ENCODE measurements at places on chromosomes 4 and X.

DNA sequence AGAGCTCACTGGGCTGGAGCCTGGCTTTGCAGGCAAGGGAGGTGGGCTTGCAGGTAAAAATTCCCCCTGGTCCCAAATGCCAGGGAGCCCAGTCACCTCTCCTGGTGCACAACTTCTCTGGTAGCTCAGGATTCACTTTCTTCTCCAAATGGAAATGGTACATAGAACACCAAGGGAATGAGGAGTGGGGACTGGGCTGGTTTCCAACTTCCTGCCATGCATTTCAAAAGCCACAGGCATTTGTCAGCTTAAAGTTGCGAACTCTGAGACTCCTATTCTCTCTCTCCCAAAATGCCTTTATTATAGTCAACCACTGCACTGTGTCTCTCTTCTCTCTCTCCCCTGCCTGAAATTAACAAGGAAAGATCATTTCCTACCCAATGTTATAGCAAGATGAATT lies 177.3 kb downstream of the GRIA3 start:
- DNase-seq: no peak

DNA sequence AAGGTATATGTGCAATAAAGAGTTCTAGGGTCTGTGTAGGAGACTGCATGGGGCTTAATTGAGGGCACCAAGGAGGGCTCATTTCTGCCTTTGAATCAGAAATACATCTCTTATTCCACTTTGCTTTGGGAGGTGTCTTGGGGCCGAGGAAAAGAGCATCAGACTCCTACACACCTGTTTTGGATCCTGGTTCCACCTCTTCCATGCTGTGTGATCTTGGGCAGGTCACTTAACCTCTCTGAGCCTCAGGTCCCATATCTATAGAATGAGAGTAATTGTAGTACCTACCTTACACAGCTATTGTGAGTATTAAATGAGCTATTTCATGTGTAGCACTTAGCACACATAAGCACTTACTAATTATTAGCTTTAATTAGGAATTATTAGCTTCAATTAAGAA lies 100.6 kb downstream of the RTL5 start:
- DNase-seq: no peak

DNA sequence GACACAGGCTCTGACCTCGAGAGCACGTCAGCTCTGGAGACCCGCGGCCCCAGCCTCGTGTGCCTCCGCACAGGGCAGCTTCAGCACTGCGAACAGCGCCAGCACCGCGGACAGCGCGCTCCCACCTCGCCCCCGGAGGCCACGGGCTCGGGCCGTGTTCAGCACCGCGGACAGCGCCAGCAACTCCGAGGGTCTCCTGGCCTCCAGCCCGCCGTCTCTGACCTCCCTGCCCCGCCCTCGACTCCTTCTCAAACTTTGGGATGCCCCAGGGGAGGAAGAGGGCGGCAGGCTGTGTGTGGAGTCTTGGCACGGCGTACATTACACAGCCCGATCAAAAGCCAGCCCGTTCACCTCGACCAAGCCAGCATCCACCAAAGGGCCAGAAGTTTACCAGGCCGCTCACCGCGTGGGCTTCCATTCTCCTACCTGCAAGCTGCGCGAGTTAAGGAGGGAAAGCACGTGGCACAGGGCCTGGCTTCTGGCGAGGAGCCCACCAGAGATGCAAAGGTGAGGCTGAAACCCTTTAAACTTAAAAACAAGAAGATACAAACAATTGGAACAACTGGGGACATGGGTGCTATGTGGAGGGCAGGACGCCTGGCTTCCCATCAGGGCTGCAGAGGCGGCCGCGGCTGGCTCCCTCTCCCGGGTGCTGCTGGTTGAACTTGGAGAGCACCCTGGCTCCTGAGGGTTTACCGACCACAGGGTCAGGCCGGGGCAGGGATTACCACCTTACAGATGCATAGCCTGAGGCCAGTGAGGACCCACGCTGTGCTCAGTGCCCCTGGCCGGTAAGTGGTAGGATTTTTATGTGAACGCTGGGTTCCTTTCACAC lies 4.5 kb upstream of the NKX1-1 start:
- DNase-seq: no peak

- no peak for DNase-seq
Measured at GRCh38 chr4:84708406-84709135, 125.6 kb downstream of the CDS1 start.

DNA sequence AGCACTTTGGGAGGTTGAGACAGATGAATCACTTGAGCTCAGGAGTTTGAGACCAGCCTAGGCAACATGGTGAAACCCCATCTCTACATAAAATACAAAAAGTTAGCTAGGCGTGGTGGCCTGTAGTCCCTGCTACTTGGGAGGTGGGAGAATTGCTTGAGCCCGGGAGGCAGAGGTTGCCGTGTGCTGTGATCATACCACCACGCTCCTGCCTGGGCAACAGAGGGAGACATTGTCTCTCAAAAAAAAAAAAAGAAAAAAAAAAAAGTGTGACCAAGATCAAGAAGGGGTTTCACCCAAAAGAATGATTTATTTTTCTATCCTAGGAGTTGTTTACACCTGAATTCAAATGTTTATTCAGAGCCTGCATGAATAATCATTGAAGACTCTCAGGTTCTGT lies 572.4 kb upstream of the GALNT7 start:
- no peak for DNase-seq

GRCh38 chr4:14419516-14419915 lies 582.8 kb upstream of the CPEB2 start:
- DNase-seq: no peak

DNA sequence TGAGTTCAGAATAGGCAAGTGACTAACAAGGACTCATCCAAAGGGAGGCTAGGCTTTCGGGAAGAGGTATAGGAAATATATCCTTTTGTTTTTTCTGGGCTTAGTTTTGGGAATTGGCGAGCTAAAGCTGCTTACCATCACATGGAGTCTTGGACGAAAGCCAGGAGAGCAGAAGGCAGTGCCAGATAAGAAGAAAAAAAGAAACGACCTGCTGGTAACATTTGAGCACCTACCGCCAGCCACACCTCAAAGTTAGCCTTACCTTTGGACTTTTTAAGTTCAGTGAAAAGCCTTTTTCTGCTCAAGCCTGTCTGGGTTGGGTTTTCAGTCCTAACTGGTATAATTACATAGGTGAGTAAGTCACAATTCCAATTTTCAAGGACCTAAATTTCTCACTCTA lies 85.1 kb upstream of the LCORL start:
- DNase-seq: no peak

DNA sequence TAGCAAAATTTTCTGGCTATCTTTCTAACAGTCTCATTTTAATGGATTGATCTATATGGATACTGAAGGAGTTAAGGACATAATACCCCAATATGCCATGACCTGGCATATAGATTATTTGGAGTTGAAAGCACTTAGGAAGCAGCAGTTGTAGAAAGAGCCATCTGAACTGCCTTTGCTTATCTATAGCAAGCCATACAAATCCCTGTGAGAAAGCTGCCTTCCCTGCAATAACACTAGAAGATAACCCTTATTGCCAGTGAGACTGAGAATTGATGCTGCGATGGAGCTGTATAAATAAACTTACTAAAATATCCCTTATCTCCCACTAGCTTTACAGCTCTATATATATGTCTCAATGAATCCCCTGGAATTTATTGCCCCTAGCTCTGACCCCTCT lies 346.3 kb downstream of the TECRL start:
- no peak for DNase-seq

DNA sequence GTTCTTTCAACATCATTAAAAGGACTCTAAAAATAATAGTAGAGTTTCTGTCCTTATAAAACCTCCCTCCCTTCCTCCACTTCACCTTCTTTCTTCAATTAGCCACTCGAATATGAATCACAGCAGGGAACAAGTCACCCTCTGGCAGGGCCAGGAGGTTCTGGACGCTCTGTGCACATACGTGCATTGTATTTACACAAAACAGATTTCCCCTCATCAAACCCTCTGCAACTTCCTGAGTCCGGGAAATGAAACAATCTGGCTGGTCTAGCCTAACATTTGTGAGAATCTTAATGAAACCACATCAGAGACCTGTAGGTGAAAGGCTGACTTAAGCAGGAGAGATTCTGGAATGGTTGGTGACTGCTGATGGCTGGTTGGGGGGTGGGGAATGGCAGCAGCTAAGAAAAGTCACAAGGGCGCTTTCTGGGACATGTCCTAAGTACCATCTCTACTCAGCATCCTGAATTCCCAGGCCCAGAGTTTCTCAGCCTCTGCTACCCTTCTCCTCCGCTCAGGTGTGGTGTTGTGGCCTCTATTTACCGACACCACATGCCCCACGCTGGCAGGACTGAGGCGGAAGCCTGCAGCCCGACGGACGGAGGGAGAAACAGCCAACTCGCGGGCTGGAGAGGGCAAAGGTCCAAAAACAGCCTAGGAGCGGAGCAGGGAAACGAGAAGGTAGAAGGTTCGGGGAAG lies 1.0 kb downstream of the ZDHHC9 start:
- no peak for DNase-seq

GRCh38 chr4:23630110-23630509 lies 259.7 kb downstream of the PPARGC1A start:
- no peak for DNase-seq

DNA sequence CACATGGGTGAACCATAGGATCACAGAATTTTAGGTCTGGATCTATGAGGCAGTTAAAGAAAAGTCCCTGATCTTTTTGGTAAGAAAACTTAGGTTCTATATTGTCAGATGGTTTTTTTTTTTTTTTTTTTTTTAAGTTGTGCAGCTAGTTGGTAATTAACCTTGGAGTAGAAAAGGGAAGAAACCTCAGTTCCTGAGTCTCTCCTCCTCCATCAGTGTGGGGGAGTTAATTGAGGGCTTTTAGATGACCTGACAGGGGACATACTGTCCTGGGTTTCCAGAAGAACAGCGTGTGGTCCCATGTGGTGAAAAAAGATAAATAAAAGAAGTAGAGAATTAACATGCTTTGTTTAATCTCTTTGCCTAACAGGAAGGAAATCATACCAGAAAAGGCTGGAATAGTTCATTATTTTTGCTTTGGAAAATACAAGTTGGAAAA lies 123.7 kb downstream of the ARHGAP10 start:
- no peak for DNase-seq

GRCh38 chrX:24790166-24790565 lies 96.4 kb downstream of the POLA1 start:
- no peak for DNase-seq

- DNase-seq: no peak
Measured at GRCh38 chr4:157957905-157958304, 214.9 kb downstream of the GASK1B start.

DNA sequence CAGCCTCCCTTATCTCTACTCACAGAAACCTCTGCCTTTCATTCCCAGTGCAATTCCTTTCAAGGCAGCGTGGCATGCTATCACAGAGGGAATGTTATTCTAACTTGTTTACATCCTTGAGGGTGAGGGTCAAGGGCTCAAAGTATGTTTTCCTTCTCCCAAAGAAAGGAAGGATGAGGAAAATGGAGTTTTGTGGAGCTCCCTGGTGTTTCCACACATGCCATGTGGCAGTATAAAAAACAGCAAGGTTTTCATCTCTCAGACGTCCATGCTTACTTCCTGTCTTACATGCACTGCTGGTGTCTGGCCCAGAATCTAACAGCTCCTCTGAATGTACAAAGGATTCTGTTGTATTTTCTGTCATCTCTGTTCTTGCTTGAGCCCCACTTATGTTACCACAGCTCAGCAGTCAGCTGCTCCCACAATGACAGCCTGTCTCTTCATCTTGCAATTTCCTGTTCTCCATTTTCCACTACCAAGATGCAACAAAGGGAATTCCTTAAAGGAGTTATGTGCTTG lies 128.0 kb downstream of the SNCA start:
- DNase-seq: no peak

DNA sequence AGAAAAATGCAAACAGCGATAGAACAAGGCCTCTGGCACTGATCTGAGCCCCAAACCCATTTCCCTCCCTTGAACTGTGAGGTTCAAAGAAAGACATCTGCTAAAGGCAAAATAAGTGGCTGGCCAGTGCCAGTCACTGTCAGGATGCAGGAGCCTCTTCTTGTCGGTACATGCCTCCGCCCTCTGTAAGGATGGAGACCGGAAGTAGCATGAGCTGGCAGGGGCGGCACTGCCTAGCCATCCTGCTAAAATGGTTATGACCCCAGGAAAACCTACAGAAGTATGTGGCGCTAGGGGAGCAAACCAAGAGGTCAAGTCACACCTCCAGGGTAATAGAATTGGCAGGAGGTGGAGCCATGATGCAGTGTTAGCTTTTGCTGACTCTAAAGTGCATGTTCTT lies 180.3 kb downstream of the DCLK2 start:
- DNase-seq: no peak

DNA sequence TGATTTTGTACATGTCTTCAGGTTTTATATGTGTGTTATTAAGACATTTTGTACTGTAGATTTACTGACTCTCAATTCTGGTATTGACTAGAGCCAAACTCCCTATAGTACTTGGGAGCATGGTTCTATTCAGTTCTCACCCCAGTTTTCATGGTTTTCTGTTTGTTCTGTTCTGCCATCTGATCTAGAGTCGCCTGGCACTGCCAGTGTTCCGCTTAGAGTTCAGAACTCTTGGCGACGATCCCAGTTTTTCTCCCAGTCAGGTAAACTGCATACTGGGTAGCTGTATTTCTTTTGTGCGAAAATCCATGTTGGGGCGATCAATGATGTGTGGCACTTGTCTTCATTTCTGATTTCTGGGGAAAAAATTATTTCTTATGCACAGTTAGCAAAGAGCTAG lies 78.0 kb downstream of the PHOX2B start:
- no peak for DNase-seq

- no peak for DNase-seq
Measured at GRCh38 chrX:96576368-96576767, 108.3 kb upstream of the DIAPH2 start.

- DNase-seq: no peak
Measured at GRCh38 chrX:70452143-70452733, 7.6 kb downstream of the DLG3 start.

GRCh38 chr4:2824836-2825381 lies 18.7 kb upstream of the ADD1 start:
- DNase-seq: no peak

DNA sequence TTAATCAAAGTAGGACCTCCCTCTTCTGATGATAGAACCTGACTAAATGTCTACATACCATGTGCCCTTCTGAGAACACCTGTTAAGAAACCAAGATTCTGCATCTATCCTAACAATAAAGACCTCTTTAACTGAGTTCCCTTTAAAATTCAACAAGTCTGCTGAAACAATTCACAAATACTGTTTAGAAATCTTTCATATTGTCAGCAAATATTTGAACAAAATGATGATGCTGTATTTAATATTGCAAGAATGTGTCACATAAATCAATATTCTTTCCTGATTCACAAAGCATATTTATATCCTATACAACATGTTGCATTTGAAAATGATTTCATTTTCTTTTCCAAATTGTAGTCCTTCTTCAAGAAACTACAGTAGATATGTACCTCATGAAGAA lies 59.6 kb upstream of the BMPR1B start:
- DNase-seq: no peak

DNA sequence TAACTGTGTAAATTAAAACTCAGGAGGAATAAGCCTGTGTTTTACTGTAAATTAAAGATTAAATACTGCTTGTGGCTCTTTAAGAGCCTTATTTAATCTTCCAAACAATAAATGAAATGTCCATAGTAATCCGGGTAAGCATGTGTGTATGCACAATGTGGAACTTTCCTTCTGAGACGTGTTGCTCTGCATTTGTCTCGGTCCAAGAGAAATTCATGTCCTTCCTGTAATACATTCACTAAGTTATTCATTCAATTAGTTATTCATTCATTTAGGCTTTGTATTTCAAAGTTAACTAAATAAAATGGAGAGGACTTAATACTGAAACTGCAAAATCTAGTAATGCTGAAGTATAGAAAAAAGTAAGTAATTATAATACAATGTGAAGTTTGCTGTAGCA lies 2728.8 kb downstream of the PCDH7 start:
- DNase-seq: no peak

GRCh38 chr4:80213117-80213815 lies 16.0 kb downstream of the PRDM8 start:
- DNase-seq: no peak

Measured in GM18507 (cell line).